CD4-positive, alpha-beta T cell treated with Interleukin-1 beta for 1 hour (primary cell): ENCODE measurements at places on chromosomes 2 and 18.

GRCh38 chr2:168604252-168604651 is 148.2 kb downstream of the CERS6 start:
- DNase-seq, result no peak

DNA sequence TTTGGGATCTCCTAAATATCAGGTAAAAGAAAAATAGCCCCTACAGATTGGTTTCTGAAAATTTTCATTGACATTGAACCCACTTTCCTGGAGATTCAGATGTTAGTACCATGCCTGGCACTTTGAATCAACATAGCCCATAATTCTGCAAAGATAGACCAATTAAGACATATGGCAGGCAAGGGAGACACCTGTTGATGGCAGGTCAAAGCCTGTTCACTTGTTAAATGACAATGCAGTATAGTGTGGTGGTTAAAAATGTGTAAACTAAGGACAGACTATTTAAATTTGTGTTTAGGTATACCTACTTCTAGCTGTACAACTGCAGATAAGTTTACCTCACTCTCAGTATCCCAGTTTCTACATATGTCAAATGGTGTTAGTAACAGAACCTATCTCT is 178.1 kb upstream of the MMADHC start:
- DNase-seq, result no peak

DNA sequence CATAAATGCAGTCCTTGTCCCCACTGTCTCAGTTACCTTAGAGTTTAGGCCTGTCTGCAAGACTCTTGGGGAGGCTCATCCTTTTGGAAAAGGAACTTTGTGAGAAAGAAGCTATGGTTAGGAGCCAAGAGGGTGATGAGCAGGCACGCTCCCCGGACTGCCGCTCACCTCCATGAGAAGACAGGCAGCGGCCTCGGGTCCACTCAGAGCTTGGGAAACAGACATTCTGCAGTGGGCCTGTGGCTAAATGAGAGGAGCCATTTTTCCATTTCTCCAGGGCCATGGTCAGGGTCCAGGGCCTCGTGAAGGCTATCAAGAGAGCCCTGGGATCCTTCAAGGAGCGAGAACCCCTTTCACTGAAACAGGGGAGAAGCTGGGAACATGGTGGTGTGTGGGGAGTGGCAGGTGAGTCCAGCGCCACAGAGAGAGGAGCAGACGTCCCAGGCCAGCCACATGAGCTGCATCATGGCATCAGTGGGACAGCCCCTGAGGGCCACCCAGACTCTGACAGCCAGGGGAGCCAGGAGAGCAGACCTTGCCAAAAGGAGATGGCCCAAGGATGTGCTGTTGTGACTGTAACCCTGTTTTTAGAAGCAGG is 4.0 kb upstream of the TEX51 start:
- no peak for DNase-seq

- DNase-seq, result no peak
Observed at GRCh38 chr2:240966906-240967680, 31.3 kb upstream of the SNED1 start.

GRCh38 chr2:178990533-178991241 is 59.2 kb downstream of the CCDC141 start:
- no peak for DNase-seq

- DNase-seq, result no peak
Observed at GRCh38 chr2:203787979-203788378, 79.6 kb upstream of the CTLA4 start.

DNA sequence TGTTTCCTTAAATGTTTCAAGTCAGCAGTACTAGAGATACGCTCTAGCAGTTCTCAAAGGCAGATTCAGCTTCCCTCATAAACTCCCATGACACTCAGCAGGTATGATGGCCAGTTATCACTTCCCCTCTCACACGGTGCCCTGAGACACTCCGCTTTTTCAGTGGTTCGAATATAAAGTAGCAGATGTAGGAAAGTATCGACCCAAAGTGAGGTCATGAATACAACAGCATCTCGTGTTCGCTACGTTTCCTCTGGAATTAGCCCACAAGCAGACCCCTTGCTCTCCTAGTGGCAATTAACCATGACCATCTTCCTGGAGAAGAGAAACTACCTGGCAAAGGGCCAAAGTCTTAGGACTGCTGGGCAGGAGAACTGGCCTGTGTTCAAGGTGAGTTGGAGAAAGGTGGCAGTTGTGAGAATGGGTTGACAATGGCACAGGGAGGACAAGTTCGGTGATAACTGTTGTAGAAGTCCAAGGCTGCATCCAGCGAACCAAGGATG is 9.3 kb upstream of the AGBL5 start:
- DNase-seq, result no peak

- no peak for DNase-seq
Observed at GRCh38 chr18:48985161-48985560, 34.4 kb upstream of the SMAD7 start.

DNA sequence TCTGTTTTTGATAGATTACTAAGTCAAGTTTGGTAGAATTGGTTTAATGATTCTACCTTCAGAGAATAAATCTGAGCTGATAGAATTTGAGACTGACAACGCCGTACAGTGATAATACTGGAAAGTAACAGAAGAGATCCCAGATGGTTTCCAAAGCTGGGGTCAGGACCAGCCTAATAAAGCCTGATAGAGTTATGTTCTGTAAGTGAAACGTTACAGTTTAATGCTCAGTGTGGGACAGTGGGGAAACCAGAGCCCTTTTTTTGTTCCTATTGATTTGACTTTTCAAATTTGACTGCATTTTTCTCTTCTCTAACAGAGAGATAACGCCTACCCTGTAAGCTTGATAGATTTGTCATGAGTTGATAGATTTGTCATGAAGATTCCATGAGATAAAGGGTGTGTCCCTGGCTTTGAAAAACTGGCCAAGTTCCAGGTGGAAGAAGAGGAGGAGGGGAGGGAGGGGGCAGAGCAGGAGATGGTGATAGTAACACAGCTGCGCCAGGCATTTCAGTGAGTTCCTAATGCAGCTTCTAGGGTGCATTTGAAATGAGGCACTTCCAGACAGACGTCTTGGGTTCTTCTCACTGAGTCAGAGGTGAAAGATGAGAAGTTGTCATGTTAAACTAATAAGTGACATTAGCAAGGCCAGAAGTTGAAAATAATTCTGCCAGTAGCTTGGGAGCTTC is 65.1 kb downstream of the CERS6 start:
- no peak for DNase-seq

GRCh38 chr18:48669991-48670750 is 131.3 kb downstream of the CTIF start:
- no peak for DNase-seq

GRCh38 chr18:3151399-3152264 is 68.1 kb downstream of the MYOM1 start:
- DNase-seq, result no peak

- no peak for DNase-seq
Observed at GRCh38 chr2:212998626-212999359, 152.6 kb downstream of the IKZF2 start.

DNA sequence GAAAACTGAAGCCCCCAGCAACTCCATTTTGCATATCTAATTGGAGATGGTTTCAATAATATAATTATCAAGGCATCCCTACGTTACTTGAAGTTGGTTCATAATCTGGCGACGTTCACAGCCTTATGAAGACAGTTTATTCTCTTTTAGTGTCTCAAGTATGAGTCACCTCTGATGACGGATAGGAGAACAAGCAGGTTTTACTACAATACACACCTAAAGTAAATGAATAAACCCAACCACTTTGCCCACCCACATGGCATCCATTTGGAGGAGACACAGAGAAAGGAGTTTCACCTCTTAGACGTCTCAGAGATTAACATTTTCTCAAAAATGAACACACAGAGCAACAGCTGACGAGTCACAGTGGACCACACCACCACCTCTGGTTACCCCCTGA is 40.8 kb downstream of the BCL11A start:
- DNase-seq, result no peak

DNA sequence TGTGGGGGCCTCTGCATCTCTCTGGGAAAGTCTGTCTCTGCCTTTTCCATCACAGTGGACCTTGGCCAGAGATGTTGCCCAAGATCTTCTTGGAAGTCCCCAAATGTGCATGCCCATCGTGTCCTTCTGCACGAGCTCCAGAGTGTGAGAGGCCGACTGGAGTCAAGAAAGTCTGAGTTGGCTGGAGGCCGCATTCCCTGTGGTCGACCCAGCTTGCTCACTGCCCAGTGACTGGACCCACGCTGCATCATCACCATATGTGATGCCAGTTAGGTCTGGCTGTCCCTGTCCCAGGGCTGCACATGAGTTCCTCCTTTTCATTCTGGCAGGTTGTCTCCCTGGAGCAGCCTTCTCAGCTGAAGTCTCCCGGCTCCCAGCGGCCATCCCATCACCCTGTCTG is 93.8 kb downstream of the ARL4C start:
- no peak for DNase-seq

DNA sequence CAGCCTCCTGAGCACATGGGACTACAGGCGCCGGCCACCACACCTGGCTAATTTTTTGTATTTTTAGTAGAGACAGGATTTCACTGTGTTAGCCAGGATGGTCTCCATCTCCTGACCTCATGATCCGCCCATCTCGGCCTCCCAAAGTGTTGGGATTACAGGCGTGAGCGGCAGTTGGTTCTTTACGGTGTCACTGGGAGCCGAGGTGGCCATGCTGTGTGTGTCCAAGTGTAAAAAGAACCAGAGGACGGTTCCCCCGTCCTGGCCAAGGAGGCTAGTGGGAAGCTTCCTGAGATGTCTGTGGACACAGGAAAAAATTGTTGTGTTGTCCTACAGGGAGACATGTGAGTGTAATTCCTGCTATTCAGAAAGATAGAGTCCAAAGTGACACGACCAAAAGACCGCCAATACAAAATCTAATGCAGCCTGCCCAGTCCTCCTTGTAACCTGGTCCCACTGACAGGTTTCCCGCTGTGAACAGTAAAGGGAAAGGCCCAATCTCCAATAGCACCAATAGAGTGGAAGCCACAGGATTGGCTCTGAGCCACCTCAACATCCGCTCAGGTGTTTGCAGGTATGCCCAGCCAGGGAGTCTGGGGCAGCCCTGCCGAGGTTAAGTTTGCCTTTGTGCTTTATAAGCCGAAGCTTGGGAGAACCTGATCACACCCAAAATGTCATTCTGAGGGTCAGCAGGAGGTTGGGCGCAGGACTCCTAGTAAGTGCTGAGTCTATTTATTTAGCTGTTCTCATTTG is 40.6 kb downstream of the NCK2 start:
- DNase-seq, result no peak

- no peak for DNase-seq
Observed at GRCh38 chr18:21085579-21086166, 25.9 kb downstream of the ROCK1 start.

DNA sequence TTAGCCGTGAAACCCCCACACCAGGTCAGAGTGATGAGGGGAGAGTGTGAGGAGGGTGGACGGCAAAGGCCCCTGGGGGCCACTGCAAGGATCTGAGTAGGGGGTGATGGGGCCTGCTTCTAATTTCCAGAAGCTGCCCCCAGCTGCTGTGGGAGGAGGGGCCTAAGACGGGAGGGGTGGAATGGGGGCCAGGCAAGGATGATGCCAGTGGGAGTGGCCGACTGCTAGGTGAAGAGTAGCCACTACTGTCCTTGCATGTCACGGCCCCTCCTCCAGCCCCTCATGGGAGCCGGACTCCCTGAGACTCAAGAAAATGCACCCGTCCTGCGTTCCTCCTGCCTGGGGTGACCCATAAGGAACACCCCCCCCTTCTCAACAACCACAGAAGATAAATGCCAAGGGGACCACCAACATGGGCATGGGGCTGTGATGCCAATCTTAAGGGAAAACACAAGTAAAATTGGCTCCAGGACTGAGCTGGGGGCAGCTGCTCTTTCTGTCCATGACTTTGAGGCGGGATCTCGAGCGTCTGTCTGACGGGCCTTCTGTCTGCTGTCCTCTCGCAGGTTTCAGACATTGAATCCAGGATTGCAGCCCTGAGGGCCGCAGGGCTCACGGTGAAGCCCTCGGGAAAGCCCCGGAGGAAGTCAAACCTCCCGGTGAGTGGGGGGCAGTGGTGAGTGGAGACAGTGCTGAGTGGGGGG is 24.2 kb upstream of the PRLH start:
- no peak for DNase-seq

- no peak for DNase-seq
Observed at GRCh38 chr2:47031909-47032668, 116.5 kb upstream of the MCFD2 start.

- no peak for DNase-seq
Observed at GRCh38 chr2:23568626-23569190, 183.7 kb downstream of the KLHL29 start.

GRCh38 chr18:57004366-57005121 is 142.3 kb upstream of the BOD1L2 start:
- no peak for DNase-seq

DNA sequence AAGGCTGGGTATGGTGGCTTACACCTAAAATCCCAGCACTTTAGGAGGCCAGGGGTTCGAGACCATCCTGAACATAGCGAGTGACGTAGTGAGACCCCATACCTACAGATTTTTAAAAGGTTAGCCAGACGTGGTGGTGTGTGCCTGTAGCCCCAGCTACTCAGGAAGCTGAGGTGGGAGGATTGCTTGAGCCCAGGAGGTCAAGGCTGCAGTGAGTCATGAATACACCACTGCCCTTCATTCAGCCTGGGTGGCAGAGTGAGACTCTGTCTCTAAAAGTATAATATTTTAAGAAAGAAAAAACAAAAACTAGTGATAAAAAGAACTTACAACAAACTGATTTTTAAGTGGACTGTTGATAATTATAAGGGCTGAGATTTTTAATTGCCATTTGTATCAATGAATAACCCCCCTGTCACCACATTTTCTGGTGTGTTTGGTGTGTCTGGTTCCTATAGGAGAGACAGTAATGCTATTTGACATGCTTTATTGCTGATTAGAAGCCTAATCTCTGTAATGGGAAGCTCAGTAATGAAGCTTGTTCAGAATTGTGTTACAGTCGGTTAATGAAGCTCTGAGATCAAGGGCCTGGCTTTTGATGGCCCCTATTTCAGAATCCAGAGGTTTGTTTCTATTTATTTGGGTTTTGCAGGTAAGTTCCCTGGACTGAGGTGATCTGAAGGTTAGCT is 147.0 kb downstream of the NEDD4L start:
- no peak for DNase-seq

DNA sequence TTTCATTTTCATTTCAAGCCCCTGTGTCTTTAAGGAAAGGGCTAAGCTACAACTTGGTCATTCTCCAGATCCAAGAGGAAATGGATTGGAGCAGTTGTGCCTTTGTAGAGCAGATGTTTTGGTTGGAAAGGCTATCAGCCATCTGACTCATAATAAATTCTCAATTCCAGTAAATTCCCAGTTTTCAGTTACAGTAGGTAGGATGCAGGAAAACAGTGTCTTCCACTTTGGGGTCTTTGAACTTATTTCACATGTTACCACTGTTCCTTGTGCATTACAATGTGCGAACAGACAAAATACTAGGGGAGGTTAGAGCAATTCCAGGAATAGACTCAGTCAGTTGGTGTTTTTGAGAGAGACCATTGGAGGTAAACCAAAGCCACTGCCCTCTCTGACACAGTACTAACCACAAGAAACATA is 211.9 kb downstream of the BABAM2 start:
- no peak for DNase-seq

GRCh38 chr18:74171910-74172606 is 23.7 kb downstream of the TIMM21 start:
- no peak for DNase-seq

- DNase-seq, result peak; percentile 81
Observed at GRCh38 chr2:144183727-144184126, 336.2 kb downstream of the ZEB2 start.

GRCh38 chr18:35331367-35332087 is 12.7 kb downstream of the ZNF24 start:
- no peak for DNase-seq
